ENCODE measurements at places on chromosomes 1 and 21.

GRCh38 chr1:154819628-154820590, 50.2 kb downstream of the KCNN3 start:
- no peak for DNase-seq

- DNase-seq: no peak
Measured at GRCh38 chr1:160548183-160548582, 25.1 kb upstream of the SLAMF6 start.

GRCh38 chr1:39407896-39408640, 83.4 kb upstream of the BMP8A start:
- no peak for DNase-seq

- DNase-seq: no peak
Measured at GRCh38 chr21:24995216-24995615, 612.1 kb downstream of the MRPL39 start.

- no peak for DNase-seq
Measured at GRCh38 chr1:78291418-78291817, 199.4 kb upstream of the PTGFR start.

DNA sequence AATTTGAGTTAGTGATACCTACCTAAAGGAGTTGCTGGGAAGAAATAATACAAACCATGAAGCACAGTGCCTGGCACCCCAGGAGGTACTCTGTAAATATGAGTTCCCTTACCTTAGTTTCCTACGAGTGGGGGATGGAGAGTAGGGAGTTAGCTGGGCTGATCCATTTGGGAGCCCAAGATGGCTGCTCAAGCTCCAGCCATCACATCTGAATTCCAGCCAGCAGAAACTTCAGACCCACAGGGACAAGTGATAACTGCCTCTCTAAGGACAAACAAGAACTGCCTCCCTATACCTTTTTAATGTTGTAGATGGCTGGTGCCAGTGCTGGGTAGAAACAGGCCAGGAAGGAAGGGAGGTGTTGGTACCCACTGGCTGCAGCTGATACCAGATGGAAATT, 22.7 kb downstream of the HTR6 start:
- no peak for DNase-seq

DNA sequence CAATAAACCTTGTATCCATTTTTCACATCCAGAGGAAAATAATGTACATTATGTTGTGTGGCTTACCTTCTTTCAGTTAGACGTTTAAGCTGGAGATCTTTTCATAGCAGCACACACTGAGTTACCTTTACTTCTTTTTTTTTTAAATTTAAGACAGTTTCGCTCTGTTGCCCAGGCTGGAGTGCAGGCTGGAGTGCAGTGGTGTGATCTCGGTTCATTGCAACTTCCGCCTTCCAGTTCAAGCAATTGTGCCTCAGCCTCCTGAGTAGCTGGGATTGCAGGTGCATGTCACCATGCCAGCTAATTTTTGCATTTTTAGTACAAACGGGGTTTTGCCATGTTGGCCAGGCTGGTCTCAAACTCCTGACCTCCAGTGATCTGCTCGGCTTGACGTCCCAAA, 7.4 kb upstream of the CAMTA1 start:
- DNase-seq: no peak

- DNase-seq: no peak
Measured at GRCh38 chr1:191255354-191256054, 777.8 kb upstream of the BRINP3 start.

- no peak for DNase-seq
Measured at GRCh38 chr1:53108646-53109580, 33.5 kb downstream of the SLC1A7 start.

GRCh38 chr1:40645118-40645680, 20.3 kb downstream of the RIMS3 start:
- DNase-seq: no peak

- no peak for DNase-seq
Measured at GRCh38 chr1:57111175-57111574, 145.4 kb upstream of the C8B start.

GRCh38 chr1:8429549-8430110, 111.7 kb downstream of the SLC45A1 start:
- DNase-seq: no peak

- DNase-seq: no peak
Measured at GRCh38 chr1:95286479-95286878, 52.5 kb downstream of the RWDD3 start.

DNA sequence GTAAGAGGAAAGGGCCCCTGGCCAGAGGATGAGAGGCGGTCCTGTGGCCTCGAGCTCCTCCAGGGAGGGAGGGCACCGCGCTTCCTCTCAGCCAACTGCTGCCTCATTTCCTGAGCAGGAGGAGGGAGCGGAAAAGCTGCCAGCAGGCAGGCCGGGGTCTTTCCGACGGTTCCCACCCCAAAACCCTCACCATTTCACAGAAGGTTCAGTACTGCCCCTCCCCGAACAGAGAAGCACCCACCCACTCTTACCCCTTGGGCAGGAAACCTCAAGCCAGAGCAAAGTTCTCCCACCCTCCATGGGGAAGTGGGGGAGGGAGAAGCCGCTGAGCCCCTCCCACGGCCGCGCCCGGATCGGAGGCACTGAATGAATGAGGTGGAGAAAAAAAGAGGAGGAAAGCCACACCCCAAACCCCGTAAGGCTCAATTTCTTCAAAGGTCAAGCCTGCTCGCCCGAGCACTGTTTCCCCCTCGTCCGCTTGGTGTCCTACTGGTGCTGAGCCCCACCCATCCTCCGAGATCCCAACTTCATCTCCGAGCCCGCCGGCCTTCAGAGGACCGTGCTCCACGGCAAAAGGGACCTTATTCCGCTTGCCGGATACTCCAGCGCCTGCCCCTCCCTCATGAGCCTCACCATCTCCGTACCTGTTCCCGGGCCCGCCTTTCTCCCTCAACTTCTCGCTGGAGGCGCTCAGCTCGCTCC, 9.4 kb downstream of the TPM3 start:
- peak; percentile 70 for DNase-seq

DNA sequence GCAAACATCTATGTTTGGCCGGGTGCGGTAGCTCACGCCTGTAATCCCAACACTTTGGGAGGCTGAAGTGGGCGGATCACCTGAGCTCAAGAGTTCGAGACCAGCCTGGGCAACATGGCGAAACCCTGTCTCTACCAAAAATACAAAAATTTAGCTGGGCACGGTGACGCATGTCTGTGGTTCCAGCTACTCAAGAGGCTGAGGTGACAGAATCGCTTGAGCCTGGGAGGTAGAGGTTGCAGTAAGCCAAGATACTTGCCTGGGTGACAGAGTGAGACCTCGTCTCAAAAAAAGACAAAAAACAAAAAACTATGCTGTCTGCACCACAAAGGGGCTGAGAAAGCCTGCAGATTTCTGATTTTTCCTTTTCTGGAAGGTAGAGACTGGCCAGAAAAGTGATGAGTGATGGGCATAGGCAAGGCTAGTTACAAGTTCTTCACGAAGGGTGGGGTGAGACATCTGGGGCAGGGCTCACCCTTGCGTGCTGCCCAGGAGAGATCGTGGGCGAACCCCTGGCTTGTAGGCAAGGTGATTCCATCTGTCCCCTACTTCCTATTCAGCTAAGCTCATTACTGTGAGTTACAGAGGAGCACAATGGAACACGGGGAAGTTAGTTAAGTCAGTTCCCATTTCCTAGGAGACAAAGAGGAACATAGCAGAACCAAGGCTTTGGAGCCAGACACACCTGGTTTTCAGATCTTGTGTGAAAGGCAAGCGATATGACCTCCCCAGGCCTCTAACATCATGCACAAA, 3.2 kb downstream of the SLC2A1 start:
- no peak for DNase-seq

DNA sequence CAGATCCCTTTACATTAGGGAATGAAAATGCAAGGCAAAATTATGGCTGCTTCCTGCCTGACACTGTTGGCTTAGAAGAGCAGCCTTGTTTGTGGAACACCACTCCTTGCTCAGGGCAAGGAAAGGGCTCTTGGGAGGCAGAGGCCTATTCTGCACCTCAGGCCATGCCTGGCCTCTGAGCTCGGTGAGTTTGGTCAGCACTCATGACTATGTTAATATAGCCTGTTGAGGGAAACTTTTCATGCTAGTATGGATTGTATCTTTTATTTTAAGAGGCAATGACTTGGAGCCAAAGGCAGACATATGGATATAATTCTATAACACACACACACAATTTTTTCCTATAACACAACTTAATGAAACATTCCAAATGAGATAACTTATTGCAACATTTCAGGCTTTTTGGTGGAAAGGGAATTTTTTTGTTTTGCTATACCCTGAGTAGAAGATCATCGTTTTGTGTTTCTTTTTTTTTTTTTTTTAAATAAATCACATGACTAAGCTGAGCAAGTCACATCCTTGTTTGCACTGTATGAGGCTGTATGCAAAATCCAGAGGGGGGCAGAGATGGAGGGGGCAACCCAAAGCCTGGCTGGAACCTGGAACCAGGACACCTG, 5.6 kb upstream of the YRDC start:
- no peak for DNase-seq

GRCh38 chr1:107821340-107821739, 143.6 kb downstream of the VAV3 start:
- no peak for DNase-seq

GRCh38 chr1:9078015-9078751, 8.7 kb upstream of the SLC2A5 start:
- no peak for DNase-seq

- no peak for DNase-seq
Measured at GRCh38 chr1:42305639-42306038, 29.4 kb downstream of the FOXJ3 start.

DNA sequence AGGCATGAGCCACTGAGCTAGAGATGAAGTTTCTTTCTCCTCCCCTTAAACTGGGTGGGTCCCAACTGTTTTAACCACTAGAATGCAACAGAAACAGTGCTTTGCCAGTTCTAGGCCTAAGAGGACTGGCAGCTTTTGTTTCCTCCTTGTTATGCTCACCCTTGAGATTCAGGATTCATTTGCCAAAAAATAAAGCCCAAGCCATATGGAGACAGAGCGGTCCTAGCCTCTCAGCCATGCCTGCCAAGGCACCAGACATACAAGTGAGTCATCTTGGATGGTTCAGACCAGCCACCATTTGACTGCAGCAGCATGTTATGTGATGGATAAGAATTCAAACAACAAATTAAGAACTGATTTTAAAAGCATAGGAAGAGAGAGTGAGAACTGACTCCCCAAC, 38.1 kb upstream of the STUM start:
- peak; percentile 22 for DNase-seq

- no peak for DNase-seq
Measured at GRCh38 chr1:48785869-48786268, 9.2 kb upstream of the BEND5 start.

- DNase-seq: no peak
Measured at GRCh38 chr21:45366476-45366875, 38.5 kb upstream of the COL18A1 start.

DNA sequence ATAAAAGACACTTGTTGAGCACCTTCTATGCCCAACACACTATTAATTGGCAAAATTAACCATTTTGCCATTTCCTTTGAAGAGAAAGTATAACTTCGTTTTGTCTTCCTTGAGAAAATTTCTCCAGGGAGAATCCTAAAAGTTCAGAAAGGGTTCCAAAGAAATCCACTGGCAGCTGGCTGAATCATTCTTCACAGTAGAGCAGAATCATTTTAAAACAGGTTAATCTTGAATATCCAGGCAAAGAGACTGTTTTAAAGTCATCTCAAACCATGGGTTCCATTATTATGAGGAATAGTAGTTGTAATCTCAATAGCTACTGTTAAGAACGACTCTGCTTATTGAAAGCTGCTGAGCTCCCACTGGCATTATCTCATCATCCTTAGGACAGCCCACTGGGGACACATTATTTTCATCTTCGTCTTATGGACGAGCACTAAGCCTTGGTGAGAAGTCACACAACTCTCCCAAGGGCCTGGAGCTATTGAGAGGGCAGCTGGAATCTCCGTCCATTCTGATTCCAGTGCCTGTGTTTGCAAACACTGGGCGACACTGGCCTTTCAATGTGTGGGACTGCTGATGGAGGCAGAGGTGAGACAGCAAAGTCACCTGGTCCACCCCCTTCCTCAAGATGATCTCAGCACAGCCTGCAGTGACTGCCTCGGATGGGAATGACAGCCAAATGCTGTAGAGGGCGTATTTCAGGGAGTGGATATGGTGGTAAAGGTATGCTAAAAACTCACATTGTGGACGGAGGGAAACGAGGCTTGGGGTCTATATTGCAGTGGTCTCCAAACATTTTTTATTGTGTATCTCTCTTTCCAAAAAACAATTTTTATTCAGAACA, 15.3 kb upstream of the PGBD5 start:
- DNase-seq: no peak

GRCh38 chr1:109894823-109895719, 15.6 kb upstream of the CSF1 start:
- no peak for DNase-seq

DNA sequence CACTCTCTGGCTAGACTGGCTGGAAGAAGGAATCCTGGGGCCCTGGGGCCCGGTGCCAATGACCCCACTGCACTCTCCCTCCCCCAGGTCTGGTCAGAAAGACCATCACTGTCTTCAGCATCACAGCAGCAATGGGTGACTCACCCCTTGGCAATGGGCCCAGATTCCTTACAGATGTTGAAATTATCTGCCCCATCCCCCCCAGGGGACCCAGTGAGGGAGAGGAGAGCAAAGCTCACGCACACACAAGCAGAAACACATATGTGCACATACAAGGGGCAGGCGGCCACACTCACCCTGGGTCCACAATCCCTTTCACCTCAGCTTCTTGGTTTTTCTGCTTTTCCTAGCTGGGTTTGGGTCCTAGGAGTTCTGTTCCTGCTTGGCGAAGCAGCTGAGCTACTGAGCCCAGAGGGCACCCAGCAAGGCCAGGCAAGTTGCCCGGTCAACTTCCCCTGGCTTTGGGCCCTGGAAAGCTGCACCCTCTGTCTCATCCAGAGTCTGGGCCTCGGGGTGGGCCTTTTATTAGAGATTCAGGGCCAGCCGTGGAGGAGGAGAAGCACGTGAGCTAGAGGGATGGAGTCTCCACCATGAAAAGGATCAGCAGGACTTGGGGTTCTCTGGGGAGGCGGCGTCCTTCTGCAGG, 2.6 kb downstream of the COL16A1 start:
- no peak for DNase-seq

DNA sequence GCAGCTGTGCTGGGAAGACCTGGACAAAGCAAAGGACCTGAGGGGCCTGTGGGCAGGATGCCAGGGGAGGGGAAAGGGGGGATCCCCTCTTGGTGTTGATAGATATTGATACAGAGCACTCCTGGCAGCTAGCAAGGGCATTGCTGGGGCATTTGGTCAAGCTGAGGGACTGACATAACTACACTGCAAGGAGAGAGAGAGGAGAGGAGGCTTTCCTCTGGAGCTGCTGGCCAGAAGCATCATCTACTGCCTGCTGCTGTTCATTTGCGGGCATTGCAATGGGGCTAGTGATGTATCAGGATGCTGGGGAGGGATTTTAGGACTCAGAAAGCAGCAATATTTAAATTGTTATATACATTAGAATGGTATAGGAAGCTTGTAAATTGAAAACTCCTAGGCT, 142.0 kb downstream of the ZNF648 start:
- no peak for DNase-seq

- DNase-seq: no peak
Measured at GRCh38 chr1:177300431-177300830, 129.7 kb downstream of the BRINP2 start.

DNA sequence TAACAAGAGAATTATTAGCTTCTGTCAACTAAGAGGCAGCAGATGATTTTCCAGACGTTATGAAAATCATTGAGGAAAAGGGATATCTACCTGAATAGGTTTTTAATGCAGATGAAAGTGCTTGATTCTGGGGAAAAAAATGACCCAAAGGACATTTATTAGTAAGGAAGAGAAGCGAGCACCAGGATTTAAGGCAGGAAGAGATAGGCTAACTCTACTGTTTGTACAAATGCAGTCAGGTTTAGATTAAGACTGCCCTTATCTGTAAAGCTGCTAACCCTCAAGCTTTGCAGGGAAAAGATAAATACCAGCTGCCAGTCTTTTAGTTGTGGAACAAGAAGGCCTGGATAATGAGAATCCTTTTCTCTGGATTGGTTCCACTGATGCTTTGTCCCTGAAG, 33.0 kb upstream of the LRIG2 start:
- no peak for DNase-seq
